ENCODE measurements at places on chromosomes 7 and 10.

DNA sequence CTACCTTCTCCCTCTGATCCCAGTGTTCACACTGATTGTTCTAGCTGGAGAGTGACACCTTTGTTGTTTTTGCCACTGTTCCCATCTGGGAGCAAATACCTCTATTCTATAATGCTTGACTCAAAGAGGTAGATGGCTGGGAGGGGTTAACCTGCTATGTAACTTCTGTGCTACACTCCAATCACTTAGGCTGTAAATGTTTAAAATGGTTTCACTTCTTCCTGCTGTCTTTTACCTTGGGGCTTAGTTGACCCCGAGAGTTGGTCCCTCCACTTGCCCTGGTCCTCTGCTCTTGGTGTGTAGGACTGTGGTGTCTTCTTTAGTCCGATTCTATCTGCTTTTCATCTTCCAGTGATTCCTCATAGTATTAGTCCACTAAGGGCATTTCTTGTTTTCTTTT, 22.3 kb downstream of the KLHDC10 start:
- no peak for DNase-seq

- DNase-seq, result peak; percentile 45
Observed at GRCh38 chr10:115417585-115418265, 324.6 kb downstream of the ATRNL1 start.

DNA sequence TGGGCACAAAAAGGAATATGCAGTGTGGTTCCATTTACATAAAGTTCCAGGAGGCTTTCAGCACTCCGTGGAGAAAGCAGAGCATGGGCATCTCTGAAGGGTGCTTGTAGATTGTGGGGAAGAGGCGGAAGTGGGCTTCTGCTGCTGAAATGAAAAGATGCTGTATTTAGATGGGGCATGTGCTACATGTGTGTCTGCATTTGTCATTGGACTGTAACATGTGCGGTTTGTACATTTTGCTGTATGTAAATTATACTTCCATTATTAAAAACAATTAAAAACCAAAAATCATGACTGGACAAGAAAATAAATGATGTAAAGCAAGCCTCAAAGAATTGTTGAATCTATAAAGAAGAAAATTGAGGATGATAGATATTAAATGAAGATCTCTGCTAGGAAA, 334.0 kb downstream of the WDR37 start:
- DNase-seq, result no peak

DNA sequence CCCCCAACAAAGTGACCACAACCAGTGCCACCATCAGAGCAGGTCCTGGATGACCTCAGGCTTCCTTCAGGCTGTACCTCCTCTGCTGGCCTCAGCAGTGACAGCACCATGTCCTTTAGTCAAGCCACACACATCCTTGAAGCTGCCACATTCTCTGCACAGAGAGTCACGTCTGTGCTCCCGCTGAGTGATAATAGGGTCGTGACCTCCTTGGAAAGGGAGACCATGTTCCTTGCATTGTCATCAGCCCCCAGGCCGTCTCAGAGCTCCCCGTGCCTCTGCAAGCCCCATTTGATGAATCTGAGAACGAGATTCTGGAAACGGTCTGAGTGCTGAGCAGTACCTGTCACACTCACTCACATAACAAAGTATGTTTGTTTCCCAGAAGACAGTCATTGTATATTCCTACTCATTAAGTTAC, 106.5 kb upstream of the PRR15 start:
- DNase-seq, result no peak

DNA sequence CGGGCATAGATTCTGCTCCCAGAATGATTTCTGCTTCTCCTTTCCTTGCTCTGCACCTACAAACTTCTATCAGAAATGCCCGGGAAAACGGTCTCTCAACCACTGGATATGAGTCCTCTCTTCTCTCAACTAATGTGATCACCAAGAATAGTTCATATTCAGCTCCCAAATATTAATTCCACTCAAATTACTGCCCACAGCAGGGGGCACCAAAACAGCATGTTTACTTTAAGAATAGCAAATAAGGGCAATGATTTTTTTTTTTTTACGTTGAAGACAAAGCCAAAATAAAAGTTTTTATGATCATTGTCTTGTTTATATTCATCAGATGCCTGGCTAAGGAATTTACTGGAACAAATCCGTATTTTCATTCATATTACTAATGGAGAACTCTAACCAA, 94.9 kb upstream of the PRSS1 start:
- no peak for DNase-seq

DNA sequence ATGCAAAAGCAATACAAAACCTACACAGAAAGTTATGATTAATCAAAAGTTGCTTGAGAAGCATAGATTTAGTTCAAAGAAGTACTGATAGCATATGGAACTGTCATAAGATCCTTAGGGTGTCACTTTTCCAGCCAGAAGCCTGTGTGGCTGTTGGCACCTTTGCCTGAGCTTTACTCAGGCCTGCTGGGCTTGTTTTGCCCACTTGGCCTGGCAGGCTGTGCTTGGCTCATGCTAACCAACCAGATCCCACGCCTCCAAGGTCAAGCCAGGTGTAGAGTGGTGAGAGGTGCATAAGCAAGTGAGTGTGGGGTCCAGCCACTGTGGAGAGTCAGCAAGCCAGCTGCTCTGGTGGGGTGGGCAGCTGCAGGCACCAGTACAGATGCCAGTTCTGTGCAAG, 12.0 kb upstream of the LIPA start:
- no peak for DNase-seq

DNA sequence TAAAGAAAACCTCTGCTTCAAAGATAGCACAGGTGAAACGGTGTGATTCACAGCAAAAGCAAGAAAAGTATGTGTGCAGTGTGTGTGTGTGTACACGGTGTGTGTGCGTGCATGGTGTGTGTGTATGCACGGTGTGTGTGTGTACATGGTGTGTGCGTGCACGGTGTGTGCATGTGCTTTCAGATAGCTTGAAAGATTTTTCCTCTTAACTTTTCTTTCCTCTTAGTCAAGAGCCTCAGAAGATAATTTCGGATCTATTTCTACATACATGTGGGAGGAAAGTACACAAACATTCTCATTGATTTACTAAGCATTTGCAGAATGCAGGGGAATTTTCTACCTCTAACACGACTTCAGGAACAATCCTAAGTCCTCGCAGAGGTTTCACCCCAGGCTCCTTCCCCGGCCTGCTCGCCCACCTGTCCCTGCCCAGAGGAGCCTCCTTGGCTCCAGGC, 2.9 kb downstream of the FGFR2 start:
- DNase-seq, result no peak

GRCh38 chr7:7654964-7655715, 14.6 kb downstream of the UMAD1 start:
- no peak for DNase-seq

- DNase-seq, result no peak
Observed at GRCh38 chr7:46532571-46532970, 611.5 kb upstream of the IGFBP3 start.

DNA sequence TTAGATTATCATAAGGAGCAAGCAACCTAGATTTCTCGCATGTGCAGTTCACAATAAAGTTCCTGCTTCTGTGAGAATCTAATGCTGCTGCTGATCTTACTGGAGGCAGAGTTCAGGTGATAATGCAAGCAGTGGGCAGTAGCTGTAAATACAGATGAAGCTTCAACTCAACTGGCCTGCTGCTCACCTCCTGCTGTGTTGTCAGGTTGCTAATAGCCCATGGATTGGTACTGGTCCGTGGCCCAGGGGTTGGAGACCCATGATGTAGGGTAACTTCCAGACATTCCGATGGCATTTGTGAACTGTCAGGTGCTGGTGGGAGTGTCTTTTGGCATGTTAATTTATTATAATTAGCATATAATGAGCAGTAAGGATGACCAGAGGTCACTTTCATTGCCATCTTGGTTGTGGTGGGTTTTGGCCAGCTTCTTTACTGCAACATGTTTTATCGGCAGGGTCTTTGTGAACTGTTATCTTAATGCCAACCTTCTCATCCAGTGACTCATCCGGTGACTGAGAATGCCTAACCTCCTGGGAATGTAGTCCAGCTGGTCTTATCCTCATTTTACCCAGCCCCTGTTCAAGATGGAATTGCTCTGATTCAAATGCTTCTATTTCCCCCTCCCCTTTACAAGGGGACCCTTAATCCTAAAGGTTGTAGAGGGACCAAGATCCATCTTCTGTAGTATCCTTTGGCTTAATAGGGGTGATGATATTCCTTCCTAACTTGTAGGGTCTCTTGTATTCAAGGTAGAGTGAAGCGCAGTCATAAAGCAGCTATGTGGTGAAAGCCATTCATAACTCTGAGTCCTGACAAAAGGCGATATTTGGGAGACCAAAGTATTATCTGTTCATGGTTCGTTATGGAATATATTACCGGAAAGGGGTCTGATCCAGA, 165.8 kb downstream of the CCSER2 start:
- DNase-seq, result no peak

DNA sequence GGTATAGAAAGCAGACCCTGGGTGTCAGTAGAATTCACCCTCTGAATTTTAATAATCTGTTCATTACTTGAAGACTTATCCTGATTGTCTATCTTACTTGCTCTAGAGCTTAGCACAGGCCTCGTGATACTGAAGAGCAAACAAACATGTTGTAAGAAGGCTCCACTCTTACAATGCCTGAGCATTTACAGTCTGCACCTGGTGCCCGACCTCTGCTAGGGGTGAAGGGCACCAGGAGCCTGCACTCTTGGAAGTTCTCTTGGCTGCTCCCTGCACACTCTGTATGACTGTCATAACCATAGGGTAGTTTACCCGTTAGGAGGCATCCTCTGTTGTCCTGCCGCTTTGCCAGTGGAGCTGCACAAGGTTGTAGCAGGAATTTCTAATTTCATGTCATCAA, 91.3 kb upstream of the NPY start:
- DNase-seq, result no peak

- no peak for DNase-seq
Observed at GRCh38 chr10:127195571-127196281, 665 bp downstream of the INSYN2A start.

- no peak for DNase-seq
Observed at GRCh38 chr10:10897400-10897799, 120.3 kb upstream of the CELF2 start.

GRCh38 chr7:128883622-128884448, 21.2 kb downstream of the ATP6V1F start:
- peak; percentile 80 for DNase-seq

- peak; percentile 55 for DNase-seq
Observed at GRCh38 chr7:68176974-68177373, 1180.3 kb downstream of the TYW1 start.

DNA sequence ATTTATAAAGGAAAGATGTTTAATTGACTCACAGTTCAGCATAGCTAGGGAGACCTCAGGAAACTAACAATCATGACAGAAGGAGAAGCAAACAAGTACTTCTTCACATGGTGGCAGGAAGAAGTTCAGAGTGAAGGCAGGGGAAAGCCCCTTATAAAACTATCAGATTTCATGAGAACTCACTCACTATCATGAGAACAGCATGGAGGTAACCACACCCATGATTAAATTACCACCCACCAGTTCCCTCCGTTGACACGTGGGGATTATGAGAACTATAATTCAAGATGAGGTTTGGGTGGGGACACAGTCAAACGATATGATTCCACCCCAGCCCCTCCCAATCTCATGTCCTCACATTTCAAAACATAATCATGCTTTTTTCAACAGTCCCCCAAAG, 124.2 kb upstream of the PCGF5 start:
- DNase-seq, result no peak

- no peak for DNase-seq
Observed at GRCh38 chr7:122311734-122312450, 7.3 kb upstream of the FEZF1 start.

DNA sequence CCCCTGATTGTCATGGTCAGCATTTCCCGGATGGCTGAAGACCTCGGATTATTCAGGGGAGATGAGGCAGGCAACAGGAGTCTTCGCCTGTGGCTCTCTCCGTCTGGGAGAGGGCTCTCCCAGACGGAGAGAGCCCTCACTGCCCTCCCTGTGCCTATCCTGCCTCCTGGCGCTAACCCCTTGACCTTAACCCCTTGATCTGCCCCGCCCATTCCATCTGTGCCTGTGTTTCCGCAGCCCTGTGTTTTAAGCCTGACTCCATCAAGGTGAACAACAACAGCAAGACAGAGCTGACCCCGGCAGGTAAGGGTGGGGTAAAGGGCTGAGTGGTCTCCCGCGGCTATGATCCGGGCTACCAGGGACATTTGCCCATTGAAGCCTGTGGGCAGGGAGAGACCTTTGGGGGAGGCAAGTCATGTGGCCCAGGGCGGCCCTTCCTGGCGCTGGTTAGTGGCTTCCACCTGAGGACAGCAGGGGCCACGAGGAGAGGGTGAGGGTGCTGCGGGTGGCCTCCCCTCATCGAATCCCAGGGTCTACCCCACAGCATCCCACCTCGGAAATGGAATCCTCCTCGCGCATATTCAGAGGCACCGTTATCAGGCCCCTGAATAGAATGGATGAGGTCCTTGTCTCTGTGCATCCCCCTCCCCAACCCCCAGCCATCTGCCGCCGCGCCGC, 4.2 kb upstream of the MUC12 start:
- no peak for DNase-seq

DNA sequence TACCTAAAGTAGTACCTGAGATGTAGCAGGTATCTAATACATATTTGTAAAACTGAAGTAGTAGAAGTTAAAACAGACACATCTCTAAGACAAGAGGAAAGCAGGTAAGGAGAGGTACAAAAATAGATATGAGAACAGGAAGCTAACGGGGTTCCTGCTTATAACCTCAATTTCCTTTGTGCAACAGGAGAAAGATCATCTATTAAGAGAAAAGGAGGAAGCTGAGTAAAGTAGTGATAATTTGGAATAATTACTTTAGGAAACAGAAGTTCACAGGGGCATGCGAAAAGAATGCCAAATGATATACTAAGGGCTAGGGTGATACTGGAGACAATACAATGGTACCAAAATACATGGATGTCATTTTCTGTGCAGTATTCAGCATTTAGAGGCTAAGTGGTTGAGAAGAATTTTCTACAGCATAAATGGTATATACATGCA, 108.7 kb downstream of the NRBF2 start:
- DNase-seq, result no peak

DNA sequence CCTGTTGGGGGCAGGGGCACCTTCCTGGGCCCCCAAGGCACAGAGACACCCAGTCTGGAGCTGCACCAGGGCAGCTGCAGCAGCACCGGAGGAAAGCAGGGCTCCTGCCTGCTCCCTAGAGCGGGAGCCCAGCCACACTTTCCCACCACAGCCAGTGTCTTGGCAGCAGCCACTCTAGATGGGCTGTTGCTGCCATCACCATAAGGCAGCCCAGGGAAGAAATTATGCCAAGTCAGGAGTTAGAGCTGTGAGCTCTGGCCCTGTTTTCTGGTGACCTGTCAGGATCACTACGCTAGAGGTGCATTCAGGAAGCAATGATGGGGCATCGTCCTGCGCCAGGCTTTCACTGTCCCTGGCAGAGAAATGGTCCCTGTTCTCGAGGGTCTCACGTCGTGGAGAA, 38.0 kb upstream of the ZNRF2 start:
- no peak for DNase-seq

DNA sequence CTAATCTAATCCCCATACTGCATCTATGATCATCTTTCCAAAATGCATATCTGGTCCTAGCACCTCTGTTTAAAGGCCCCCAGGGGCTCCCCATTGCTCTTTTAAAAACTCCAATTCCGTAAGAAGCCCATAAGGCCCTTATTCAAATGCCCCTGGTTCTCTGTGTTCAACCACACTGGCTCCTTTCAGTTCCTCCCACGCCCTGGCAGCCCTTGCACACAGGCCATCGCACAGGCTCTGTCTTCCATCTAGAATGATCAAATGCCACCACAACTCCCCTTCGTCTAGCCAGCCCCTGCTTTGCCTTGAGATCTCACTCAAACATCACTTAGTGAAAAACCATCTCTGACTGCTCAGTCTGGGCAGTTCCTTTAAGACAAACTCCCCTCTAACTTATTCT, 112.9 kb upstream of the LYZL2 start:
- DNase-seq, result no peak
